Stimulated activated CD4-positive, alpha-beta T cell treated with anti-CD3 and anti-CD28 coated beads, Interleukin-1b, Interleukin-23, amount 100 ng/mL, for 4 hours (primary cell): ENCODE measurements at places on chromosomes 6 and 20.

GRCh38 chr6:25027221-25027916, 91.6 kb upstream of the RIPOR2 start:
- DNase-seq: peak; percentile 68

- DNase-seq: peak; percentile 65
Measured at GRCh38 chr6:169789944-169790927, 38.8 kb downstream of the ERMARD start.

GRCh38 chr6:79250107-79250514, 15.6 kb upstream of the HMGN3 start:
- no peak for DNase-seq

DNA sequence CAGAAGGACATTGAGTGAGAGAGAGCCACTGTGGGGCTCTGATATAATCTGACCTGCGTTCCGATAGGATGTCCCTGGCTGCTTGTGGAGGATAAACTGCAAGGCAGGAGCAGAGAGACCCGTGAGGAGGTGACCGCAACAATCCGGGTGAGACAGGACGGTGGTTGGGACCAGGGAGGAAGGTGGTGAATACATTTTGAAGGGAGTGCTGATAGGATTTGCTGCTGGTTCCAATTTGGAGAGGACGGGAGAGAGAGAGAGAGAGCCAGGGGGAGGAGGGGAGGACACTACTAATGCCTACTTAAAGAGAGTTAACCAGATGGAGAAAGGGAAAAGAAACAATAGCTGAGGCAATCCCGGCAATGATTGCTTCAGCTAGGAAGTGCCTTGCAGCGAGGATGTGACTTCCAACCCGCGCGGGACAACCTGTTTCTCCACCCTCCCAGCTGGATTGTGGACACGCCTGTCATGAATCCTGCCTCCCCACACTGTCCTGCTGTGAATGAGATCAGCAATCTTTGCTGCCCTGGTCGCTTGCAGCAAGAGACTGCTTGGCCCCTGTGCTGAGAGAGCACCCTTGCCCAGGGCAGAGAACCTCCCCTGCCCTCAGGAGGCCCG, 199.0 kb upstream of the KCNG1 start:
- DNase-seq: no peak

DNA sequence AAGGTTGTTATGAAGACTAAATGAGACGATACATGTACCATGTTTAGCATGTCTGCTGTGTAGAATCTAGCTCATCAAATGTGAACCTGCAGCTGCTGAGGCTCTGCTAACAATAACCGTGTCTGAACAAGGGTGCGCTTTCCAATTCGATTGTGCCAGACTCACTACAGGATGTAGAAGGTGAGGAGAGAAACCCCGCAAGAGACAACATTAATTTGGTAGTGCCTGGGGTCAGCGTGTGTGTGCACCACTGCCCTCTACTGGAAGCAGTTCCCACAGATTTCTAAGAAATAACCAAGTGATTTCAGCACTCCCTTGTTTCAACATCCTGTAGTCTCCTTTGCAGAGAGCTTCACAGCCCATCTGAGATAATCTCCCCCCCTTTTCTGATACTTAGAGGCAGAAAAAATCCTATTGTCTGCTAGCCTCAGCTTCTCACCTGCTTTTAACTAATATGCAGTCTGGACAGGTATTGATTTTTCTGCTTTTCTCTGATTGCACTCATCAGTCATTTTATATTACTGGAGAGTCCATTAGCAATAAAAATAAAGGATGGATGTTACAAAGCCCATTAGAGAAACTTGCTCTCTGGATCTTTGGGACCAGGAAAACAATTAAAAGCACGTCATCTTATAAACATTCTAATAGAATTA, 96.7 kb upstream of the BACH2 start:
- DNase-seq: no peak

- no peak for DNase-seq
Measured at GRCh38 chr20:53059848-53060247, 87.7 kb downstream of the TSHZ2 start.

- no peak for DNase-seq
Measured at GRCh38 chr6:145309842-145310535, 425.3 kb downstream of the EPM2A start.

DNA sequence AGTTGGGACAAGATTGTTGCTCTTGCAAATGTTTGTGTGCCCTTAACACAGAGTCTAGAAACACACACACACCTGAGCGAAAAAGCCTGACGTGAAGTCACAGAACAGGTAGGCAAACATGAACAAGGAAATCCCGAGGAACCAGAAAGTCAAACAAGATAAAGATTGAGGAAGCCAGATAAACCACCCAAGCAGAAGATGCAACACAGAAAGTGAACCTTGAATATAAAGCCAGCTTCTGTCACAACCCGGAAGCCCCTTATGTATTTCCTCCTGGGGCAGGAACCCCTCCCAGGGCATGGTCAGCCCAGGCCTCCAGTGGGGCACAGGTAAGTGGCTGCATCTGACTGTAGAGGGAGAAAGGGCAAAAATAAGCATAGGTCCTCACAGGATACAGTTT, 158.2 kb upstream of the SUPT3H start:
- DNase-seq: no peak

- DNase-seq: no peak
Measured at GRCh38 chr6:5103250-5103649, 18.1 kb downstream of the PPP1R3G start.

- DNase-seq: no peak
Measured at GRCh38 chr6:138037009-138037504, 70.2 kb downstream of the PERP start.

DNA sequence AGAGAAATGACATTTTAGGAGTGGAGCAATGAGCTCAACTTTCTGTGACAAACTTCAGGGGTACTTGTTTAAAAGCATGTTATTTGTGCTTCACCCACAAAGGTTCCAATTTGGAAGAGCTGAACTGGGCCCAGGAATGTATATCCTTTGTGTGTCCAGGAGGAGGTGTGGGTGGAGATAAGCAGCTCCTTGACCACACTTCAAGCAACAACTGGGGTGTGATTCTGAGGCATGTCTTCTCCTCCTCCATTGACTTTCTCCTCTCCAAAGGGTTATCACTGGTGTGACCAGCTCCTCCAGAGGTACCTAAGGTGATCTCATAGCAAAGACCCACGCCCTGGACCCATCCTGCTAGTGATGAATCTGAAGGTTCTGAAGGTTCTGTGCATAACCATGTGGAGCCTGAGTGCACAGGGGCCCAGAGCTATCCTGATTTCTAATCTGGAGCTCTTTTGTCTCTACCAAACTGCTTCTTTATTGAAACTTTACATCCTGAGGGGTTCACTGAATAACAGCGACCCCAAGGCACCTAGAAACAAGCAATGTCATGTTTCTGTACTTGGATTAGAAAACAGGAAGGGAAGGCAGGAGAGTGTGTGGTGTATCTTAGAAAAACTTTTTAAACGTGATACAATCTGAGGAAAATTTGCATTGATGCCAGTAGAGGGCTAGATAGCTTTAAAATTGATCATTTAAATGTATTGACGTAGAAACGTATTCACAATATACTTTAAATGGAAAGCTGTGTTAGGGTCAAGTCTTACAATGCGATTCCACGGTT, 60.9 kb upstream of the CD93 start:
- no peak for DNase-seq

- DNase-seq: no peak
Measured at GRCh38 chr6:142935553-142936517, 9.1 kb downstream of the HIVEP2 start.

DNA sequence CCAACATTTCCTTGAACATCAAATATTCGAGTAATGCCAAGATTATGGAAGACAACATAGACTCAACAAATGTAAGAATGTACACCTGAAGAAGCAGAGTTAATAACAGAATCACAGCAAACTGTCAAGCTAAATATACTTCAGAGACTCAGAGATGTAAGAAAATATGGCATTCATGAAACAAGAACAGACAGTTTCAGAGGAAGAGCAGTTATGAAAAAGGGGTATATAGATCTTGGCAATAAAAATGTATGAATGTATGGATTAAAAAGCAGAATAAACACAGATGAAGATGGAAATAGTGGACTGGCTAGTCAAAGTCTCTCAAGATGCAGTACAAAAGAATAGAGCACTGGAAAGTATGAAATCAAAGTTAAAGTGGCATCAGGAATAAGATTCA, 18.4 kb downstream of the RRAGD start:
- no peak for DNase-seq

DNA sequence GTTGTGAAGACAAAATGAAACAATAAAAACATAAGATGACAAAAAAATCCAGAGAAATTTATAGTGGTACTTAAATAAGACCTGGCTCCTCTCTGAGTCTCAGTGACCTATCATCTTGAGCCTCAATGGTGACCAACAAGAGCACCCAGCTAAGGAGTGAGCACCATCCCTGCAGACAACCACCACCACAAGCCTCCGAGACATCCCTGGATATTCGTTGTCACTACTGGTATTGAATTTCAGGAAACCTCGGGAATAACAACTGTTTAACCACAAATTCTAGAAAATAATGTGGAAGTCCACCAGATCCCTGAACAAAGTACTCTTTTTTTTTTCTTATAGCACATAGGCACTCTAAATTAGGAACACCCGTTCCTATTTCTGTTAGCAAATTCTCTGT, 32.2 kb upstream of the ADGRF5 start:
- no peak for DNase-seq

GRCh38 chr6:113184291-113184690, 672.9 kb upstream of the MARCKS start:
- no peak for DNase-seq

DNA sequence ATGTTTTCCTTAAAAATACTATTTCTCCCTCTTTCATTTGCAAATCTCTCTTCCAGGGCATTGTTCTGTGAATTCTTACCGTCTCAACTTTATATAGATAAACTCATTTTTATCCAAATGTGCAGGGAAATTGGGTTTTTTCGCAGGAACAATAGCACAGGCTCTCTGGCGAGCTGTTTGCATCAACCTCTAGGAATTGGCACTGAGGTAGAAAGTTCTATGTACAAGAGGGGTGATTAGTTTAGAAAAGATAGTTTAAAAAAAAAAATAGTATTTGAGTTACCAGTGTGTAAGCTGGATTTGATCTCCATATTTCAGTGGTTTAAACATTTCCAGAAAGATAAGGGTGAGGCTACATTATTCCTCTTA, 129.7 kb upstream of the BTN3A2 start:
- no peak for DNase-seq

DNA sequence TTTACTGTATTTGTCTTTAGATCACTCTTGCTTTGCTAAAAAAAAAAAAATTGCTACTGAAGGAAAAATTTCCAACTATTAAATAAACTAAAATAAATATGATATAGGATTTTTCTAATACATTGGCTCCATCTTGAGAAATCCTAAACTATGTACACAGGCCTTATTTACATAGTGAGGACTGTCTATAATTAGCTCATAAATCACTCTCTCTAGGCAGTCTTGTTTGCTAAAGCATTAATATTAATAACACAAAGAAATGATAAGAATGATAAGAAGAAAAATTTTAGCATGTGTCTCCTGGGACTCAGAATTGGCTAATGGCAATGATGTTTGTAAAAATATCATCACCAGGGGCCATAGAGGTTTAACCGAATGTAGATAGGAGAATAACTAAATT, 13.3 kb upstream of the CRYBG1 start:
- DNase-seq: no peak

GRCh38 chr6:156193381-156193780, 583.8 kb upstream of the ARID1B start:
- DNase-seq: no peak

- DNase-seq: no peak
Measured at GRCh38 chr20:24469116-24469893, at the start of gene SYNDIG1. SYNDIG1 (plus strand) TSS chr20:24469629; CDS start chr20:24543098, 73,469 bp downstream.

DNA sequence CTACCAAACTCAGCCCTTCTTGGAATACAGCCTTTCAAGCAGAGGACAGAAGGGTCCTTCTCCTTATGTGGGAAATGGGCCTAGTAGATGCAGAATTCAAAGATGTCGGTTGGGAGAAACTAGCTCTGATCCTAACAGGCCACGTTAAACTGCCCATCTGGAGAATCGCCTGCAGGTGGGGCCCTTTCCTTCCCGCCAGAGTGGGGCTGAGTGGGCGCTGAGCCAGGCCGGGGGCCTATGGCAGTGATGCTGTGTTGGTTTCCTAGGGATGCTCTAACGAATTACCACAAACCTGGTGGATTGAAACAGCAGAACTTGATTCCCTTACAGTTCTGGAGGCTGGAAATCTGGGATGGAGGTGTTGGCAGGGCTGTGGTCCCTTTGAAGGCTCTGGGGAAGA, 9.1 kb downstream of the MAPK13 start:
- no peak for DNase-seq

GRCh38 chr20:58306421-58307261, 2.9 kb upstream of the RAB22A start:
- peak; percentile 57 for DNase-seq

- DNase-seq: no peak
Measured at GRCh38 chr6:21049148-21049547, 514.9 kb downstream of the CDKAL1 start.

GRCh38 chr6:119324718-119325117, 24.8 kb downstream of the MAN1A1 start:
- DNase-seq: no peak

DNA sequence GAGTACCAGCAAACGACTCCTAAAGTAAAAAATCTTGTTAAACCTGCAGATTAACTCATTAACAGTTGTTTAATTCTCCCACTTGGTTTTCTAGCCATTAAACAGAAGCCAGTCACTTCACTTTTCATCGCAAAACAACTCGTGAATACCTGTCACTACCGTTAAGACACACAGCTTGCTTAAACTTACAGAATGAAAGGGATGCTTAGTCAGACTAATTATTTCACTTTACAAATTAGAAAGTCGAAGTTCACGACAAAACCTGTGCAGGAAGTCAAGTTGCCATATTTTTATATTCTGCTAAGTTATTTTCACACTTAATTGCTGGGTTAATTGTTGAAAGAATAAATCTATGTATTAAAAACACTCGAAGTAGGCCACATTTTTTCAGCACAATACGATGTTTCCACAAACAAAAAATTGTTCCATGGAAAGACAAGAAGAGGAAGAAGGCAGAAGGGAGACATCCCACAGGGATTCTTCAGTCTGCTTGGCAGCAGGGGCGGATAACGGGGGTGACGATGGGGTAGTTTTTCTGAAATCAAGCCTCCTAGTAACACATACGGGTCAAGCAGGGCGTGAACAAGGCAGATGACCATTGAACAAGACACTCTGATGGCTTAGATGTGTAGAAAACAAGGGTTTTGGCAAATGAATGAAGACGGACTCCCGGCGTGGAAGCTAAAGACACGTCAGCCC, 933 bp downstream of the SSR1 start:
- no peak for DNase-seq

DNA sequence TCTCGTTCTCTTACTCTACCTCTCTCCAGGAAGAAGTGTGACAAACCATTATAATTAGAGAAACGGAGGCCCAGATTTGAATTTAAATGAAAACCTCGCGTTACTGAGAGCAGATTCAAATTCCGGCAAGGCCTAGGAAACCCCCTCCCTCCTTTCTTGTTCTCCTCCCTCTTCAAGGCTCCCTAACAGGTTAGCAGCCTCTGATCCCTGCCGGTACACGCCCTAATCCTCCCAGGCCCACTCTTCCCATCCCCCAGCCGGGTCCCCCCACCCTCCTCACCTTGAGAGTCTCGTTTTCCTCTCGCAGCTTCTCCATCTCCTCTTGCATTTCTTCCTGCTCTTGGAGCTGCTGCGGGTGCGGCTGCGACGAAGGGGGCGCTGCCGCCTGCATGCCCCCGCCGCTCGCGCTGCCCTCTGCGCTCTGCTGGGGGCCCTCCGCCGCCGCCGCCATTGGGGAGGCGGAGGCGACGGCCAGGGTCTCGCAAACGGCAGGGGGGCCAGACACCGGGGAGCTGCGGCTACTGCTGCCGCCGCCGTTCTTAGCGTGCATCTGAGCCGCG, 3.8 kb downstream of the MTCL3 start:
- DNase-seq: peak; percentile 24

GRCh38 chr6:120302041-120302440, 952.5 kb upstream of the MAN1A1 start:
- DNase-seq: no peak

- no peak for DNase-seq
Measured at GRCh38 chr6:3966426-3966825, 112.5 kb downstream of the FAM217A start.
